ENCODE measurements at places on chromosomes 5 and 9.
A peak's percentile ranks its signal among the peaks of the same experiment; 100 is the strongest.

- no peak for DNase-seq
Measured at GRCh38 chr9:134591573-134591981, 50.0 kb upstream of the COL5A1 start.

- DNase-seq = no peak
Measured at GRCh38 chr5:3385991-3386519, 209.6 kb upstream of the IRX1 start.

- no peak for DNase-seq
Measured at GRCh38 chr5:458547-459353, 15.8 kb downstream of the EXOC3 start.

DNA sequence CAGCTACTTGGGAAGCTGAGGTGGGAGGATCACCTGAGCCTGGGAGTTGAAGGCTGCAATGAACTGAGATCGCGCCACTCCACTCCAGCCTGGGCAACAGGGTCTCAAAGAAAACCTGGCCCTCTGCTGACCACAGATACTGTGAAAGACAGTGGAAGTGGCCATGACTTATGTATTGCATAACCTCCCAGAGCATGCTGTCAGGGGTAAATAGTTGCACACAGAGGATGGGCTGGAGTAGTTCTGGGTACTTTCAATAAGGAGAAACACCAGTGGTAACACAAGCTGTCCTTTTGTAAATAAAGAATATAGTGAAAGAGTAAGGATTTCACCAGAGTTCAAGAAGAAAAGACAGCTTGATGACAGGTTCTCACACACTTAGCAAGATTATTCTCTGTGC lies 1.8 kb downstream of the ACER2 start:
- DNase-seq = no peak

DNA sequence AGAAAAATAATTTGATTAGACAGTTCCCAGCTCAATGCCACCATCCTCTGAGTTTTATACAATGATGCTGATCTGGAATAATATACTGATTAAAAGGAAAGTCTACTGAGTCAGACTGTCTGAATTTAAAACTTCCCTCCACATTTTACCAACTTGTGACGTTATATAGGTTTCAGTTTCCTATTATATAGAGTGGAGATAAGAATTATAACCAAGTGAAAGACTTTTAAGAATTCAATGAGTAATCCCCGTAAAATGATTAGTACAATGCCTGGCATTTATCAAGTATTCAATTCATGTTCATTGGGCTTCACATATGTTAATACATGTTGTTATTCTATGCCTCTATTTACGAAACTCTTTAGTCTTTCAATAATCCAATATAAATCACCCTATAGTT lies 166.0 kb downstream of the CDH9 start:
- DNase-seq = no peak

- DNase-seq = no peak
Measured at GRCh38 chr5:79955356-79955895, 35.6 kb downstream of the MTX3 start.

DNA sequence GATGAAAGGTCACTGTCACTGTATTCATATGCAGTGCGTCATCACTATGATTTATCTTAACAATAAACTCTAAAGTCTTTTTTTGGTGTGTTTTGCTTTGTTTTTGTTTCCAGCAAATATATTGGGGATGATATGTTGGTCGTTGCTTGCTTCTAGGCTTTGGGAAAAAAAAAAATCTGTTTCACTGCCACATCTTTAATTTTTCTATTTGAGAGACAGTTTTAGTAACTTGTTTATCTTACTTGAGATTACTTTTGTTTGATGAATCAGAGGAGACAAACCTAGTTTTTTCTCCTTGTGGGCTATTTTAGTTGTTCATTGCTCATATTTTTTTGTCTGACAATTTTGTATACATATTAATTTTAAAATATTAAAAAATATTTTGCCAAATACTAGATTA lies 19.4 kb downstream of the CWC27 start:
- DNase-seq = no peak

- DNase-seq = no peak
Measured at GRCh38 chr5:98109561-98110006, 663.9 kb upstream of the RGMB start.

DNA sequence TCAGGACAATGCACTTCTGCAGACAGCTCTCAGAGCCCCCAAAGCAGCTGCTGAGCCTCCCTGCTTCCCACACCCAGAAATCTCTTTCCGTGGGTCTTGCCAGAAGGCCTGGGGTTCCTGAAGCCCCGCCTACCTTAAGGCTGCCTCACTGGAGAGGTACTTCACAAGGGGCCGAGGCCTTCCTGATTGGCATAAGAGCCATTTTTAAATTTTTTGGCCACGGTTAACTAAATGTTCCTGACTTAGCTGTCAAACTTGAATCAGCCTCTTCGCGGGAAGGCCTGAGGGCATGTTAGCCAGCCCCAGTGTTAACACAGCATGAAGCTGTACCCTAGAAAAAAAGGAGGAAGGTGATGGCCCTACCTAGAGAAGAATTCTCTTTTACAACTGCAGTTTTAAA lies 20.7 kb upstream of the EPB41L4B start:
- DNase-seq = no peak

- no peak for DNase-seq
Measured at GRCh38 chr9:83536332-83536731, 1.9 kb downstream of the FRMD3 start.

GRCh38 chr5:172939611-172940267 lies 19.5 kb upstream of the RPL26L1 start:
- DNase-seq = no peak

DNA sequence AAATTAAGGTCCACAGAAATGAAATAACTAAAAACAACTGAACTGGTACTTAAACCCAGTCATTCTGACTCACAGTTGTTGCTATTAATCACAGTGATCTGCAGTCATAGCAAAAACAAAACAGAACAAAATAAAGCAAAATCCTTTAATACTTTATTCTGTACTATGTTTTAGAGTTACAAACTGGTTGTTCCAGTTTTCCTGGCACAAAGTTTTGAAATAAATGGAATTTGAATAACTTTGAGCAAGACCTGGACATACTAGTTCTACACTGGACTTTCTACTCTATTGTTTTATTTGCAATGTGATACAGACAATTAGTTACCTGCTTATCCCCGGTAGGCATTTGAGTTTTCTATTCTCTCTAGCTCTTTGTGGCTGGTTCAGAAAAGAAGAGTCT lies 147.9 kb downstream of the DMRT2 start:
- DNase-seq = no peak

GRCh38 chr9:107397076-107398044 lies 92.2 kb downstream of the KLF4 start:
- no peak for DNase-seq

GRCh38 chr5:68776381-68776780 lies 317.4 kb upstream of the SLC30A5 start:
- no peak for DNase-seq

DNA sequence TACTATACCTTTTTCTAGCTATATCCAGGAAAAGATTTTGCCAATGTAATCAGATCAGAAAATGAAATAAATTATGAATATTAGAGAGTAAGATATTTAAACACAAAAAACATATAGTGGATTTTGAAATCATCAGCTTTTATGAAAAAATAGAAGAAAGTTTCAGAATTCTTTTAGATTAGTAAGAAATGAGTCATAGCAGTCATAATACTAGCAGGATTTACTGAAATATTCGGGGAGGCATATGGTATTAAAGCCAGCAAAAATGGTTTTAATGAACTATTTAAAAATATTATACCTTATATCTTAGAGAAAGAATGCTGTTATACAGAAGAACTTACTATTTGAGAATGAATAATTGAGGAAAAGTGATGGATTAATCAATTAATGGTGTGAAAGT lies 303.6 kb upstream of the NUDT12 start:
- DNase-seq = no peak

DNA sequence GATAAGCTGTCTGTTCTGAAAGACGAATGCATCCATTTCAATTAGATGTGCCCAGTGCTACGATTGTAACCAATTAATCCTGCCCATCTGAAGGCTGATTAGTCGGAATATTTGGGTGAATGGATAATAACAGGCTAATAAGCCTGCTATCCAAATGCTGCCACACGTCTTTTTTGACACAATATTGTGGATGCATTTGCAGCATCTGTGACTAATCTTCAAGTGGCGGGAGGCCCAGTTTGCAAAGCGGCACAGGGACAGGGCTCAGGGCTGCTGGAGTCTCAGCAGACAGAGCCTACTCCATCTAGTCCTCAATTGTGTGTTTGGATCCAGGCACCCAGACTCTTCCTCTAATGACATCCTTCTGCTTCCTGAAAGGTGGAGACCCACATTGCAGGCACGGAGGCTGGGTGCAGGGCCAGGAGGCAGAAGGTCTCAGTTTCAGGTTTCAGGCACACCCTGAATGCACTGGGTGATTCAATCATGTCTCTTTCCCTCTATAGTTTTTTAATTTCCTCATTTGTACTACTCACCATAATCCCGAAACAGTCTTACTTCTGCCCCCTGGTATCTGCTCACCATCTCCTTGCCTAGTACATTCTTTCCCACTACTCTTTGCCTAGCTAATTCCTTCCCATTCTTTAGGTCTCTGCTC lies 169.6 kb downstream of the ASTN2 start:
- DNase-seq = no peak

GRCh38 chr5:53194086-53194485 lies 84.5 kb upstream of the MOCS2 start:
- no peak for DNase-seq

GRCh38 chr9:87599901-87600610 lies 102.4 kb downstream of the DAPK1 start:
- DNase-seq = no peak

- DNase-seq = no peak
Measured at GRCh38 chr5:110852541-110852940, 113.7 kb downstream of the SLC25A46 start.

DNA sequence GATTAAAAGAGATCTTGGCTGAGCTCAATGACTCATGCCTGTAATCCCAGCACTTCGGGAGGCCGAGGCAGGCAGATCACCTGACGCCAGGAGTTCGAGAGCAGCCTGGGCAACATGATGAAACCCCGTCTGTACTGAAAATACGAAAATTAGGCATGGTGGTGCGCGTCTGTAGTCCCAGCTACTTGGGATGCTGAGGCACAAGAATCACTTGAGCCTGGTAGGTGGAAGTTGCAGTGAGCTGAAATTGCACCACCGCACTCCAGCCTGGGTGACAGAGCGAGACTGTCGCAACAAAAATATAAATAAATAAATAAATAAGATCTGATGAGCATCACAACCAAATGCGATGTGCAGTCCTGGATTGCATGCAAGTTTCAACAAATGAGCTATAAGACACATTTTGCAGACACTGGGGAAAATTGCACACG lies 8.7 kb upstream of the ENG start:
- no peak for DNase-seq

DNA sequence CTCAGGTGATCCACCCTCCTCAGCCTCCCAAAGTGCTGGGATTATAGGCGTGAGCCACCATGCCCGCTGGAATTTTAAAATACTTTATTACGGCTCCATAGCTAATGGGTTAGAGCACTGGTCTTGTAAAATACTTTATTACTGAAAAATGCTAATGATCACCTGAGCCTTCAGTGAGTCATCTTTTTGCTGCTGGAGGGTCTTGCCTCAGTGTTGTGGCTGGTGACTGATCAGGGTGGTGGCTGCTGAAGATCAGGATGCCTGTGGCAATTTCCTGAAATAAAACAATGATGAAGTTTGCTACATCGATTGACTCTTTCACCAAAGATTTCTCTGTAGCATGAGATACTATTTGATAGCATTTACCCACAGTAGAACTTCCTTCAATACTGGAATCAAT lies 26.0 kb upstream of the GNE start:
- no peak for DNase-seq

- peak; percentile 66 for DNase-seq
Measured at GRCh38 chr5:177429248-177430040, 3.0 kb downstream of the GRK6 start.

DNA sequence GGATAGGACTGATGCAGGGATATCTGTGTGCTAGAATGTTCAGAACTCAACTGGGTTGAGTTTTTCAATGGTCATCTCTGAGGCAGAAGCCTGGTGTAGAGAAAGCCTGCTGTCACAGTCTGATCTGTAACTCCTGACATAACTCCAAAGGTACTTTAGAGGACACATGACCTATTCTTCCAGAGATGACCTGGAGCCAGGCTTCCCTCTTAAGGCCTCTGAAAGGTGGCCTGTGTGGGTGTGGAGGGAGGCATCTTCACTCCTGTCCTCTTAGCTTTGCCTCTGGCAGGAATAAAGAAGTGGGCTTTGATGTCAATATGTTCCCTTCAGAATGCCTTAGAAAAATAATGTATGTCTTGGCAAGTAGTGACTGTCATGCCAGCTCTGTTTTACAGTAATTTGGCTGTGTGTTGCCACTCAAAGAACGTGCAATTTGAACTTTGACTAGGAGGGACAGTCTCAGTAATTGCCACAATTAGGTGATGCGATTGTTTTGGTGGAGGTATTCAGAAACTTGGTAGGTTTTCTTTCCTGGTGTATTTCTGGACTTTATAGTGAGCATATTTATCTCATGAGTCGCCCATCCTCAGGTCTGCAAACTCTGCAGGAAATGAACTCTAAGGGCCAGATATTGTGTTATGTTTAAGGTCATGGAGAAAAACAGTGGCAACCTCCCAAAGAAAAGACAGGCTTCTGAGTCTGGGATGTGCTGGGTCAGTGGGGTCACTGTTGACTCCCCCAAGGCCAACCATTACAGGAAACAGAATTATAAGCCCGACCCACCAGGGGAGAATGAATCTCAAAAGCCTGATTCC lies 3.2 kb upstream of the C5orf63 start:
- no peak for DNase-seq

DNA sequence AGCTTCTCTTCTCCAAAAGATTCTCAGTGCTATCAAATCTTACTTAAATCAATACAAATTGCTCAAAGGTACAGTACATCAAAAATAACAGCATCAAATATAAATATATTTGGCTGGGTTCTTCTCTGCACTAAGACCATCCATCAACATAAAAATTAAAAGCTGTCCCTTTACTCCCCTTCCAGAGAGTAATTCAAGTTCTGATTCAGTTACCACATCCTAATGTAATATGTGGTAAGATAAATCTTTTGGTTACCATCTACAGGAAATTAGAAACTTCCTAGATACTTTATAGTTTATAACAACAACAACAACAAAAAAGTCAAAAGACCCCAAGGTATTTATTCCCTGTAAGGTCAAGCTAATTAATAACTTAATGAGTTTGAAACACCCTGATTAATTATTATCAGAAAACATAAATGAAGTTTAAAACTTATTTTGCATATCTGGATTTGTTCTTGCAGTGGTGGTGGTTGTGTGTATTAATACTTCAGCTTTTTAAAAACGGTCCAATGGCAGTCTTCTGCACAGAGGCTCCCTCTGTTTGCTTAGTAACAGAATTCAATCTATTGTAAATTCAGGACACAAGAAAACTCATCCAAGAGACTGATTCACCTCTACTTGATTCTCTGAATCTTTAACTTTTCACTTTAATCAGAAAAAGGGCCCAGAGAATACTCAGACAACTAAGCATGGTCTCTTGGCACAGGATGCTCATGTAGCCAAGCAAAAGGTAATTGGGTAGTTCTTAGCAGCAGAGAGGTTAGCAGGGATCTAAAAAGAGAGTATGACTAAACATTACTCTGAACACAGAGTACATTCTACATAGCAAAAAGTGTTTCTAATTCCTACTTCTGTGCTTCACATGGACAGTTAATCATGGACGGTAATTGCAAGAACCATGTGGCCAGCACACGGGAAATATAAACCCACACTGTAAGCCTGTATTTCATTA lies 20.1 kb downstream of the DIAPH1 start:
- DNase-seq = no peak

GRCh38 chr5:20972419-20972925 lies 984.5 kb upstream of the CDH18 start:
- no peak for DNase-seq

GRCh38 chr5:41841325-41841724 lies 28.9 kb downstream of the OXCT1 start:
- DNase-seq = no peak

GRCh38 chr5:113262674-113263073 lies 172.1 kb downstream of the TSSK1B start:
- no peak for DNase-seq
